NCI-H226 (cell line): ENCODE measurements at places on chromosomes 3 and 15.
A peak's percentile ranks its signal among the peaks of the same experiment; 100 is the strongest.

GRCh38 chr15:83604549-83604948 lies 49.4 kb upstream of the ADAMTSL3 start:
- no peak for DNase-seq

- no peak for DNase-seq
These were observed 10.8 kb upstream of the LRRC15 start for GRCh38 chr3:194380326-194380725.

DNA sequence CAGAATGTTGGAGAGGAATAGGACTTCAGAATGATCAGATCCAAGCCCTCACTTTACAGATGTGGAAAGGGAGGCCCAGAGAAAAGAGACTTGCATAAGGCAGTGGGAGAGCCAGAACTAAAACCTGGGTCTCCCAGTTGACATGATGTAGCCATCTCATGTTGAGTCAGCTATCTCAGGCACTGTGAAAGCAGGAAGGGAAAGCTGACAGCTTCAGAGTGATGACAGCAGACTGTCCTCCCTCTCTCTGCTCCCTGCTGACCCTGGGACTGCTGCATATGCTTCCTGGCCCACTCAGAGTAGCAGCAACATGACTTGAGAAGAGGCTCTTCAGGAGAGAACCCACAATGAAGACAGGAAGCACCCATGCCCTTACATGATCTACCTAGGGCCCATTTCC lies 14.7 kb downstream of the FHIT start:
- DNase-seq = no peak

- DNase-seq = peak; percentile 72
These were observed 1.0 kb upstream of the IGF2BP2 start for GRCh38 chr3:185825639-185826481.
